ENCODE measurements at places on chromosomes 4 and X.

DNA sequence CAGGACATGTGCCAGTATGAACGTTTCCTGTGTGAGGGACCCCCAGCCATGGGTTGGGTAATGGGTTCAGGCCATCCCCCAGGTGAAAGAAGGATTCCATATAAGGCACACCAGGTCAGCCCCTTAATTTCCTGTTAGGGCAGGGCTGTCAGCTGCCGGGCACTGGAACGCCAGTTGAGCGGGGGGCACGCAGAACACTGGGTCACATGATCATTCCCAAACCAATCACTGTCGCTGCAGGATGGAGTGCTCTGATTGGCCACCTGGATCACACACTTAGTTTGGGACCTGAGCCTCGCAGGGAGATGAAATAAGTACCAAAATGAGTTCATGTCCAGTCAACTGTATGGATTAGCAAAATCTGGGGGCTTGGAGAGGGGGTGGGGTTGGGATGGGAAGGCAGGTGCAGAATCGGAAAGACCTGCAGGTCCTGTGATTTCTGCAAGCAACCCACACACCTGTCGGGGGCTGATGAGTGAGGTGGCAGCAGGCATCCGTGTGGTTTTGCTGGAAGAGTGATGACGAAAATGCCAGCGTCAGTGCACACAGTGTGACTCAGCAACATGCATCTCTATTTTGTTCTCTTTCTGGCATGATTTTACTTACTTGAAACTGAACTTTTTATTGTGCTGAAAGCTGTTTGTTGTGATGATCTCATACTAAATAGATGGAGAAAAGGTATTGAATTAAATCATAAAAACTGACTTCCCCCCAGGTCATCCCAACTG is 32.2 kb downstream of the RNF212 start:
- DNase-seq, result peak; percentile 82

- DNase-seq, result peak; percentile 43
These were observed 165.3 kb downstream of the BTC start for GRCh38 chr4:74628852-74629620.

DNA sequence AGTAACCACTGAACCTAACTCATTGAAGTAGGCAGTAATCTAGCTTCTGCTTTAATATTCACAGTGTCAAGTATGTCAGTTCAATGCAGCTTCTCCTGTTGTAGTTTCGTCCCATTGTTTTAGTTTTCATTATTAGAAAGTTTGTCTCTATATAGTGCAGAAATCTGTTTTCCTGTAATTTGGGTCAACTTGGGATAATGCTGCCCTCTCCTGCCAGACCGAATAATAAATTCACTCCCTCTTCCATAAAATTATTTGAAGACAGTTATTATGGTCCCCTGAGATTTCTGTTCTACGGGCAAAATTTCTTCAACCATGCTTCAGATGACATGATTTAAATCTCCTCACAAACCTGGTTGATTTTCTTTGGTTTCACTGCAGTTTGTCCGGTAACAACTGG is 4.6 kb upstream of the LUZP4 start:
- peak; percentile 14 for DNase-seq

DNA sequence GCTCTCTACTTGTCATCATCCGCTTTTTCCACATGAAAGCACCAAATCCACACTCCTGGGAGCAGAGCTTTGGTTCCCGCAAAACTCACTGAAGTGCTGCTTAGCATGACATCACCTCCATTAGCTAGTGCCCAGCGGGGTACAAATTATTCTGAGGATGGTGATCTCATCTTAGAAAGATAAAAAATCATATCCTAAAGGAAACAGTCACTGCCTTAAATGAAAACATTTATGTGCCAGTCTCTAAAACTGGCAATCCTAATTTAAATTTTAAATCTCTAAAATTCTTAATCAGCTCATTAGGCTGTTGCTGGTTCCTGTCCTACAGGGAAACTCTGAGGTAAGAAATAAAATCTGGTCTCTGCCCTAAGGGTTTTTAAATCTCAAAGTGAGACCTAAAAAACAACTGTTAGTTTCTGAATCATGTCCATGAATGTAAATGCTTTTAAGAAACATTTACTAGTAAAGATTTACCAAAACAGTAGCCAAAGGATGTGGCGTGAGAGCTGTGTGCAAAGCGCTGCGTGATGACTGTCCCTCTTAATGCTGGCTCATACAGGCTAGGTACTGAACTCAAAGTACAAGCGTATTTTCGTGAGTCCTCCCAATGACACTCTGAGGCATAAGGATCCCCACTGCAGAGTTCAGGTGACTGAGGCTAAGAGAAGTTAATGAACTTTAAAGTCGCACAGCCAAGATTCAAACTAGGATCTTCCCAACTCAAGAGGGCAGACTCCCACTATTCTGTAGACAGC is 4.5 kb downstream of the CASP3 start:
- DNase-seq, result peak; percentile 55

- DNase-seq, result no peak
These were observed 1122.3 kb upstream of the PCDH10 start for GRCh38 chr4:132026816-132027215.

DNA sequence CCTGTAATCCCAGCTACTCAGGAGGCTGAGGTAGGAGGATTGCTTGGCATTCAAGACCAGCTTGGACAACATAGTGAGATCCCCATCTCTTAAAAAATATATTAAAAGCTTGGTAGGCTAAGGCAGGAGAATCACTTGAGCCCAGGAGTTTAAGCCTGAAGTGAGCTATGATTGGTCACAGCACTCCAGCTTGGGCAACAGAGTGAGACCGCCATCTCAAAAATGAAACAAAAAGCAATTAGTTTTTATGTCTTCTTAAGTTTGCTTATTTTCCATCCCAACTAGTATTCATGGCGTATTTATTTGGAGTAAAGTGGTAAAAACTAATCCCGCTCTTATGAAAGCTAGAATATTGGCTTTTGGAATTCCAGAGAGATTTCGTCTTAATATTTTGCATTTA is 25.4 kb upstream of the PDE5A start:
- DNase-seq, result no peak

GRCh38 chrX:47844117-47844516 is 7.4 kb downstream of the ZNF81 start:
- no peak for DNase-seq

GRCh38 chr4:185079271-185079905 is 61.1 kb downstream of the HELT start:
- DNase-seq, result no peak

- no peak for DNase-seq
These were observed 49.7 kb downstream of the CORIN start for GRCh38 chr4:47788126-47788525.

GRCh38 chr4:113173793-113174264 is 124.4 kb downstream of the ANK2 start:
- DNase-seq, result no peak

- DNase-seq, result no peak
These were observed 49.6 kb downstream of the FBXL5 start for GRCh38 chr4:15605537-15605936.

DNA sequence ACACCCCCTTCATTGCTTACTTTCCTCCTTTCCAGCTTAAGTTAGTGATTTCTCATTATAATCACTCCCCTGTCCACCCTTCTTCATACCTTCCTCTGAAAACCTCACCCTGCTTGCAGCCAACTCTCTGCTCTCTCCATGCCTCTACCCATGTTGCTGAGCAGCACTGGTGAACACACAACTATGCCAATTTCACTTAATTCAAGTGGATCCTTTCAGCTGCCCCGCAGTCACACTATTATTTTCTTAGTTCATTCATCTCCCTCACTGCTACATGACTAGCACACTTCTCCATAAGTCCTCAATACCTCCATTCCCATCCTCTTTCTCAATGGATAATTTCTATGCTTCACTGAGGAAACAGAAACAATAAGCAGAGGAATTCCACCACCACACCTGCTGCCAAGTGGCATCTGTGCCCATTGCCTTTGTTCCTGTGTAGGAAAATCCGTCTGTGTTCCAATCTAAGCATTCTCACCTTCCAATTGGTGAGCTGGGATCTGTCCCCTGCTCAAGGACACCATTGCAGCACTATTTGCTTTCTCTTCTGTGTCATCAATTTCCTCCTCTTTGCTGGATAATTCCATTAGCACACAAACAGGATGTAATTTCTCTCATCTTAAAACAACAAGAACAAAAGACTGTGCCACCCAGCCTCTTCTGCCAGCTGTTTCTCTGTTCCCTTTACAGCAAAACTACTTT is 25.2 kb upstream of the PRSS48 start:
- no peak for DNase-seq

GRCh38 chr4:38983291-38983690 is 48.9 kb downstream of the TMEM156 start:
- DNase-seq, result no peak

GRCh38 chrX:22739276-22739675 is 260.5 kb upstream of the DDX53 start:
- DNase-seq, result peak; percentile 2

- DNase-seq, result no peak
These were observed 65.9 kb downstream of the ATP10D start for GRCh38 chr4:47550899-47551548.

DNA sequence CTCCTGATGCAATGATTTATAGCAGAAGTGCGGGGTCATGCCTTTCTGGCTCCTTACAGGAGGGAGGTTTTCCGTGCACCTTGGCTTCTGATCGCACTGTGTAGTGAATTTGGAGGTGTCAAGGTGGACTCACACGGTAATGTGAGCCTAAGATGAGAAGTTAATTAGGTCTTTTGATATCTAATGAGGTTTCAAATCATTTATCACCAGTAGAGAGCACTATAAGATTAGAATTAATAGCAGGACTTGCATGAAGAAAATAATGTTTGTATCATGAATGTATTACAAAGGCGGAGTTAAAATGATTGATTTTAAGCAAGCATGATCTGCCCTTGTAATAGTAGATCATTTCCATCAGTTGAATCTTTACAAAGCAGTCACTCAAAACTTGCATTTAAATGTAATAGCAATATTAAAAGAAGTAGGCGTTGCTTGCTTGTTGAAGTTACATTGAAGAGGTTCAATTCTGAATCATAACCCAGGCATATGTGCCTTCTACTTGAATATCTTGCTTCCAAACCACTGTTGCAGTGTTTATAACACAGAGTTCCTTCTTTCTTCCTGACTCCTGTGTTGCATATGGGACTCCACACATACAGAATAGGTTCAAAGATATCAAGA is 152.1 kb downstream of the FMR1NB start:
- no peak for DNase-seq

GRCh38 chr4:145042601-145043285 is 55.3 kb downstream of the ANAPC10 start:
- DNase-seq, result no peak

GRCh38 chrX:100247826-100248225 is 162.2 kb downstream of the PCDH19 start:
- DNase-seq, result no peak

GRCh38 chr4:98657531-98658286 is 702 bp downstream of the TSPAN5 start:
- peak; percentile 81 for DNase-seq

DNA sequence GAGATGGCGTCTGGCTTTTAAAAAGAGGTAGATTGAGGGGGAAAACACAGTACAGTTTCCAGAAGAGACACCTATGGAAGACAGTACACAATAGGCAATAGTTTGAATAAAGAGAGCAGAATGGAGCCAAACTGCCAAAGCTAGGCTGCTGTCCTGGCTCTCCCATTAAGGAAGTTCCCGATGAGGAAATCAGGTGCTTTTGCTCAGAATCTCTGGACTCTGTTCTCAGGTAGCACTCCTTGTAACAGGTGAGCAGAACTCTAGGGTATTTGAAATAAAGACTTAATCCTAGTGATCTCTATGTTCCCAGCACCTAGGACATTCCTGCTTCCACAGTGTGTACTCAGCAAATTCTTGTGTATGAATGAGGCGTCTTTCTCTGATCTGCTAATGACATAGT is 1.6 kb downstream of the EGF start:
- no peak for DNase-seq

DNA sequence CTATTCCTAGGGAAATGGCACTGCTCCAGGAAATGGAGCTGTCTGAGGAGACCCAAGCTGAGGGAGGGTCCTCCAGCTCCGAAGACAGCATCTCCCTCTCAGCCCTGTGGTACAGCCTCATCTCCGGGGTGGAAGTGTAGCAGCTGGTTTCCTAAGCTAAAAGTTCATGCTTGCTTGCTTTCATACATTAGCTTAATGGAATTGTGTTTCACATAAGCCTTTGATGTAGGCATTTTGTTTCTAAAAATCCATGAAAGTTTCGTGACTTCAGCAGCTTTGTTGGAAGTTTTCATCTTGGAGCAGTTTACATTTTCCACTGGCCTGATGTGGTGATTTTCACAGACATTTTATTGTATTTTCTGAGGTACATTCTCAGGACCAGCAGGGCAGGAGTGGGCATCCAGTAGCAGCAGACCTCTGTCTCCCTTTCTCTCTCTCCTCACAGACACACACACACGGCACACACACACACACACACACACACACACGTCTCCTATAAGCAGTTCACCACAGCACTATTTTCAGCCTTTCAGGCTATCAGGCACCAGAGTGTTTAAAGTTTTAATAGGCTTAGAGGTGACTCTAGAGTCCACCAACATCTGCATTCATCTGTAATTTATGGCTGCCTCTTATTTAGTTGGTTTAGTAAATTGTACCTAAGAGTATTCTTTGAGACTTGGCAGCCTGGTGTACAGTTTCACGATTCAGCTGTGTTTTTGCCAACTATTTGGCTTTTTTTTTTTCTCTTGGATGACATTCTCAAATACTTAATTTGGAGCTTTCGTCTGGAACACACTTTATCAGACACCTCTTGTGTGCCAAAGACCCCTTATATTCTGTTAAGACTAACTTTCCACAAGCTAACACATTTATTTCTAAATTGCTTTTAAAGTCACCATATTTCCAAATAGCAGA is 225.8 kb upstream of the SFRP2 start:
- DNase-seq, result no peak

- DNase-seq, result no peak
These were observed 102.4 kb upstream of the ZDHHC15 start for GRCh38 chrX:75625232-75625631.

DNA sequence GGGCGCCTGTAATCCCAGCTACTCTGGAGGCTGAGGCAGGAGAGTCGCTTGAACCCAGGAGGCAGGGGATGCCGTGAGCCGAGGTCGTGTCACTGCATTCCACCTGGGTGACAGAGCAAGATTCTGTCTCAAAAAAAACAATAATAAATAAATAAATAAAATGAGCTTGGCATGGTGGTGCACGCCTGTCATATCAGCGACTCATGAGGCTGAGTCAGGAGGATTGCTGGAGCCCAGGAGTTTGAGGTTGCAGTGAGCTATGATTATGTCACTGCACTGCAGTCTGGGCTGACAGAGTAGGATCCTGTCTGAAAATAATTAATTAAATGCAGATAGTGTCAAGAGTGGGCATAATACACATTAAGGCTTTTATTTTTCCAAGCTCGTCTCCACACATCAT is 77.5 kb downstream of the DHRSX start:
- peak; percentile 84 for DNase-seq

- peak; percentile 75 for DNase-seq
These were observed 14.1 kb downstream of the CXCL1 start for GRCh38 chr4:73883306-73883705.

GRCh38 chrX:30228526-30228925 is 1.9 kb upstream of the MAGEB3 start:
- DNase-seq, result peak; percentile 22

DNA sequence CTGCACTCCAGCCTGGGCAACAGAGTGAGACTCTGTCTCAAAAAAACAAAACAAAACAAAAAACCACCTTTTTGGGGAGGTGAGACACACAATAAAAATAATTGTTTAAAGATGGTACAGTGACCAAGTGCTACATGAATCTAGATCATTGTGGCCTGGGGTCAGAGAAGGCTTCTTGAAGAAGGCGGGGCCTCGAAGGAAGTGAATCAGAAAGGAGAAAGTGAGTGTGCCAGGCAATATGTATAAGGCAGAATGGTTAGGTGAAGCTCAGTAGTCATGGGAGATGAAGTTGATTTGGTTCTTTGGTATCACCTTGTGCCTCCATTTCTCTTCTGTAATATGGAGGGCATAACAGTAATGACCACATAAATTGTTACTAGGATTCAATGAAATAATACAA is 58.9 kb downstream of the DOCK11 start:
- DNase-seq, result peak; percentile 28

GRCh38 chr4:80103629-80104028 is 30.6 kb upstream of the ANTXR2 start:
- no peak for DNase-seq
